Psoas muscle (tissue), 8 donors: ENCODE measurements at places on chromosomes 12 and 14. TPM values are rescaled to one million over a fixed set of nuclear protein-coding genes. Genes with fewer than 3 reads are reported as not detected.

Gene DLGAP5
- not detected for total RNA-seq

Gene TMEM119
- total RNA-seq = 1.0 TPM

DNA sequence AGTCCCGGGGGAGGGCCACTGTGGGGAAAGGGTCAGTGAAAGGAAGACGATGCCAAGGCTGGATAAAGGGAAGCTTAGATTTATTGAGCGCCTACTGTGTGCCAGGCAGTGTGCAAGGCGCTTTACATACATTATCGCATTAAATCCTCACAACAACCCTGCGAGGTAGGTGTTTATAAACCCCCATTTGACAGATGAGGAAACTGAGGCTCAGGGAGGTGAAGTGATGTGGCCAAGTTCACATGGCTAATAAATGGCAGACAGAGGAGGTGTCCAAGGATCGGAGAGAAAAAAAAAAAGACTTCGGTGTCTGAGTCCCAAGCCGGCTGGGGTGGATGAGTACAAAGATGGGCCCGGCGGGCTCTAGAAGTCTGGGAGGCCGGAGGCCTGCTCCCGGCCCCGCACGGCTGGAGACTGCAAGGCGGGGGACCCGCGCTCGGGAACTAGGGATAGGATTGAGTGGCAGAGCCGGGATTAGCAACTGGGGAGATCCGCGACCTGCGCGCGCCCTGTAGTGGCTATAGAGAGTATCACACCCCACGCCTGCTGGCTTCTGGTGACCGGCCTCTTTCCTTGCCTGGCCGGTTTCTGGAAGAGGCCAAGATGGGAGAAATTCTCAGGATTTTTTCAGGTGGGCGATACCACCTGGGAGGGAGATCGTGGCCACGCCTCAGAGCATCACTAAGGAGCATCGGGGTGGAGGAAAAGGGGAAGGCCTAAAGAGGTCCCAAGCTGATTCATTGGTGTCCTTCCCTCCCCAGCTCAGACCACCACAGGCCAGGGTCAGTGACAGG is 3.9 kb downstream of the DDN start:
- DNase-seq = peak; percentile 86

GRCh38 chr14:97771340-97772045 is 974.3 kb downstream of the VRK1 start:
- no peak for DNase-seq

DNA sequence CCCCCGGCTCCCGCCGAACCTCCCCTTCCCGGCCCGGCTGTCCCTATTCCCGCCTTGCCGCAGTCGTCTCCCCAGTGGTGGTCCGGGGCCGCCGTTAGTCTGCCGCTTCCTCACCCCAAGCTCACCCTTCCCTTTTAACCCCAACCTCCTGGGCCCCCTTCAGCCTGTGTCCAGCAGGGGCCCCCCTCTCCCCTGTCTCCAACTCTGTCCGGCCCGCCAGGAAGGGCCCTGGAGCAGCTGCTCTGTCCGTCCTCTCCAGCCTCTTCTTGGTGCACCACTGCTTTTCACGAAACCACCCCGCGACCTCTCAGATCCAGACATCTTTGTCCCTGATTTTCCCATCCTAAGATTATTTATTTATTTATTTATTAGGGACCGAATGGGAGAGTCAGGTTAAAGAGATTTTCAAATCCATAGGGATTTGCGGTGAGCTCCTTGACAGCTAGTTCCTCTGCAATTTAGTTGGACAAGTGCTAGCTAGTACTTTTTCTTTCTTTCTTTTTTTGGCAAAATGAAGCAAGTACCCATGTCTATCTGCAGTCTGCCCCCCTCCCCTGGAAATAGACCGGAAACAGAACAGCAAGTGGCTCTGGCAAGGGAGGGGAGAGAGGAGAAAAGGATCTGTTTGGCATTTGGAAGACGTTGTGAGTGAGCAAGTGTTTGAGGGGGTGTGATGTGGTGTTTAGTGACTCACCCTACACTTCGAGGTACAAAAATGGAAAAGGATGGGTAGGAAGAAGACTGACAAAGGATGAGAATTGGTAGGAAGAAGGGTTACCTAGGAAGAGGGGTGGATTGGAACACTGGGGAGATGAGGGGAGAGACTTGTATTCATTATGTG is 632 bp downstream of the UBR7 start:
- peak; percentile 78 for DNase-seq

DNA sequence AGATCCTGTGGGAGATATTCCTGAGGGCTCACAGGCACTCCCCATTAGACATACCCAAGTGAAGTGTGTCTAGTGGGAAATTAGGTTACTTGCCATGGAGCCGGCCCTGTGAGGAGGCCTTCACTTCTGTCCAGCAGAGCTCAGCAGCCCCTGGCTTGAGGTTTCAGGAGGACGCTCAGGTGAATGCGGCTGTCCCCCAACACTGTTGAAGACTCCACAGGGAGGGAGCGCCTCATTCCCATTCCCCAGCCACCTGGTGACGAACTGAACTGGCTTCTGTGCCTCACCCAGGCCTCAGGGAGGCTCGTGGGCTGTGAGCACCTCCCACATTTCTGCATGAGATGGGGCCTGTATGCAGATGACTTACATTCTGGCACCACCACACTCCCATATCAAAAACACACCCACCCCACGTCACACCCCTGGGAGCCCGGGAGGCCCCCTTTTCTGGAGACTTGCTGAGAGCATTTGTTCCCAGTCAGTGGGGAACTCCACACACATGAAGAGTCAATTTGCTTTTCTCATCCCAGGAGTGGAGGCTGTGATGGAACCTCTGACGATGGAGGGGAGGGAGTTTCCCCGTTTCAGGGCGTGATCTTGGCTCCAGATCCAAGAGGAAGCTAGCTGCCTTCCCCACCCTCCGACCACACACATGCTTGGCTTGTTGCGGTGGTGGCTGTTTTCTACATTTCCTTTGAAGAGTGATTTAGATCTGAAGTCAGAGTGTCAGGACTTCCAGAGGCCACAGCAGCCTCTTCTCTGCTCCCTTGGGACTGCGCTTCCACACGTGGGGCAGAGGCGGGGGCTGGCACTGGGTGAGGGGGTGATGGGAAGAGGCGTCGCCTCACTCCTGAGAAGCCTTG is 120.7 kb downstream of the ADGRD1 start:
- DNase-seq = peak; percentile 50

- no peak for DNase-seq
Observed at GRCh38 chr14:101875727-101876554, 88.4 kb upstream of the DYNC1H1 start.

GRCh38 chr14:24921903-24922302 is 128.0 kb downstream of the STXBP6 start:
- DNase-seq = no peak

DNA sequence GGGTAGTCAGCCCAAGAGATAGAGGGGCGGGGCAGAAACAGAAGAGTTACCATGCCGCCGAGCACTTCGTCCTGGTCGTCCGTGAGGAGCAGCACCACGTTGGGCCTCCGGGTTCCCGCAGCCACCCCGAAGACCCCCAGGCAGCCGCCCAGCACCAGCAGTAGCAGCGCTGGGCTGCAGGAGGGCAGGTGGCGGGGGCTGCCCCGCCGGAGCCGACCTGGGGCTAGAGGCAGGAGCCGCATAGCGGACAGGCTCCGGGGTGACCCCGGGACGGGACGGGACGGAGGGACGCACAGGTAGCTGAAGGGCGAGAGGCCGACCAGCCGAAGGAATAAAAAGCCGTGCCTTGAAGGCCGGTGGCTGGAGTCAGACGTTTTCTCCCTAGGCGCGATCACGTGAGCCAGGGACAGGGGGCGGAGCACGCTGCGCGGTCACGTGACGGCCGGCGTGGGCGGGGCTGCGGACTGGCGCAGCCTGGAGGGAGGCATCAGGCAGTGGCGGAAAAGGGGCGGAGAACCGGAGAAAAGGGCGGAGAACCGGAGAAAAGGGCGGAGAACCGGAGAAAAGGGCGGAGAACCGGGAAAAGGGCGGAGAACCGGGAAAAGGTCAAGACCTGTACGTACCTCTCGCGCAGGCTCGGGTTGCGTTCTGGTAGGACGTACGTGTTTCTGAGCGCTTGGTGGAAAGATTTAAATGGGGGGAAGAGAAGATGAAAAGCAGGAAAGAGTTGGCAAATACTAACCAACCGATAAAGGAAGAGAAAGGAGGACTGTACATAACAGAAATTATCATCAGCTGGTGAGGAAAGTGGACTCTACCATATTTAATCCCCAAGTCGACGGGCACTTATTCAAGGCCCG is at the start of gene GNS:
Gene GNS (minus strand): TSS at position 372 of the 860 bp plus-strand sequence. CDS start 130 bp downstream, at position 242.
- DNase-seq = peak; percentile 95

GRCh38 chr12:124756166-124756565 is 107.5 kb downstream of the SCARB1 start:
- DNase-seq = no peak
